ENCODE measurements at places on chromosomes 1 and 21.

GRCh38 chr1:84225646-84226045, 75.9 kb upstream of the SAMD13 start:
- no peak for DNase-seq

GRCh38 chr1:180927841-180928240, 15.1 kb downstream of the KIAA1614 start:
- DNase-seq = no peak

- no peak for DNase-seq
These were observed 2.5 kb downstream of the LBR start for GRCh38 chr1:225425201-225425786.

GRCh38 chr1:186374303-186375151, 526 bp downstream of the TPR start:
- DNase-seq = peak; percentile 58

- DNase-seq = no peak
These were observed 90.9 kb downstream of the SH3GLB1 start for GRCh38 chr1:86795316-86795715.

DNA sequence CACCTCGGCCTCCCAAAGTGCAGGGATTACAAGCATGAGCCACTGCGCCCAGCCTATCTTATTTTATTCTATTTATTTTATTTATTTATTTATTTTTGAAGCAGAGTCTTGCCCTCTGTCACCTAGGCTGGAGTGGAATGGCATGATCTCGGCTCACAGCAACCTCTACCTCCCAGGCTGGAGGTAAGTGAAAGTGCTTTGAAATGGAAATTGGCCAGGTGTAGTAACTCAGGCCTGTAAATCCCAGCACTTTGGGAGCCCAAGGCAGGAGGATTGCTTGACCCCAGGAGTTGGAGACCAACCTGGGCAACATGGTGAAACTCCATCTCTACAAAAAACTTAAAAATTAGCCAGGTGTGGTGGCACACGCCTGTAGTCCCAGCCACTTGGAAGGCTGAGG, 5.1 kb upstream of the DSTYK start:
- no peak for DNase-seq

GRCh38 chr1:111643097-111643496, 23.5 kb downstream of the RAP1A start:
- no peak for DNase-seq

DNA sequence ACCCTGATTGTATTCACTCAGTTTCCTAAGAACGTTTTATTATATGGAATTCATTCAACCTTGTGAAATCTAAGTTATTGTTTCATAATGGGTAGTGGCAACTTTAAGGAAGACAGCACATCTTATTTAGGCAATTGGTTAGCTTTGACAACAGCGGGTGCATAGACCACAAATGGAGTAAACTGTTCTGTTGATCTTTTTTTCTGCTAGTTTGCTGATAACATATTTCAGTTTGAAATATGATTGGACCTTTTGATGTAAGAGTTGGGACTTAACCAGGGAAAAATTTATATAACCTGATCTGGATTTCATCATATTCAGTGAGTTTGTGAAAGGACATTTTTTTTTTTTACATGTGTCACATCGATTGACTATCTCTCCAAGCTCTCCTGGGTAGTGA, 151.7 kb downstream of the HLX start:
- DNase-seq = no peak

GRCh38 chr1:240099329-240099728, 7.6 kb downstream of the FMN2 start:
- DNase-seq = no peak

GRCh38 chr1:73162564-73162963, 880.2 kb upstream of the NEGR1 start:
- DNase-seq = no peak

GRCh38 chr1:84504580-84505492, 1.4 kb upstream of the SPATA1 start:
- peak; percentile 14 for DNase-seq

GRCh38 chr1:90413519-90413918, 303.6 kb downstream of the BARHL2 start:
- DNase-seq = no peak

GRCh38 chr1:207286786-207287468, 34.6 kb upstream of the CD55 start:
- DNase-seq = no peak

DNA sequence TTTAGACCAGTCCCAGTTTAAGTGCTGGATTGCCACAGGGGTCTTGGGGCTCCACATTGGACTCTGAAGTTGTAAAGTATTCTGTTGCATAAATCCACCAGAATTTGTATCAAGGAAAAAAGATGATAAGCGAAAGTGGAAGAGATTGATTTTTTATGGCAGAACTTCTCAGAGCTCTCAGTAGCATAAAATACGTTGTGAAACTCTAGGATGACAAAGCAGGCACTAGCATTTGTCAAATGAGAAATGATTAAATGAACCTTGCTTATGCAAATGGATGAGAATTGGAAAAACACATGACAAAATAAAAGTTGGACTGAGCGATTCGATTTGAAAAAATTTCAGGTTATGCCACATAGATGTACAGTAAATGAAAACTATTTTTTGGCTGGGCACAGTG, 253.8 kb upstream of the RAB4A start:
- no peak for DNase-seq

DNA sequence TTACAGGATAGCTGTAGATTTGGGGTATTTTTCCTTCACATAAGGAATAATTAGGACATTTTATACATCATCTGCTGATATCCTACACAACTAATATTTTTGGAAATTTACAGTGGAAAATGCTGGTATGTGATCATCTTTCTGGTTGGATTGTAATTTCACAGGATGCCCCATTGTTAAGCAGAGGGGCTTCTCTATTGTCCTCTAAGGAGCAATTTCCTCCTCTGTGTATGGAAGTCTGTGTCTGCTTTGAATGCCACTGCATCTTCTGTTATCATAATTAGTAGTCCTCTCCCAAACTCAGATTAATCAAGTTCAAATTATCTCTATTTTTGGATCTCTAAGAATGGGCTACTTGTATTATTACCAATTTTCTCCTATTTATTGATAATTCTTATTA, 988.1 kb upstream of the B3GALT2 start:
- no peak for DNase-seq

DNA sequence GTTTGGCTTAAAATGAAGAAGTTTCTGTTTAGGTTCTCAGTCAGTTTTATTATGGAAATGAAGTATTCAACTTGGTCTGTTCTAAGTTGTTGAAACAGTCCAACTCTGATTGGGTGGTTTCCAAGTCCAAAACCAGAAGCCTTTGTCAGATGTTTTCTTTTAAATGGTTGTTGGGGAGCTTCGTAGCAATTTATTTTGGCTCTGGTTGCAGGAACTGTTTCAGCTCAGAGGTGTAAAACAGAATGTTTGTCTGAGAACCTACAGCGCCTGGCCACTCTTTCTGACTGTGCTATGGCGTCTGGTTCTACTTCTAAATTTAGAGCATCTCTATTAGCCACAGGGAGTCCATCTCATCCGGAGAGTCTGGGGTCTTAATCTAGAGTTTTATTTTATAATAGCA, 582.6 kb upstream of the TMPRSS15 start:
- DNase-seq = no peak

DNA sequence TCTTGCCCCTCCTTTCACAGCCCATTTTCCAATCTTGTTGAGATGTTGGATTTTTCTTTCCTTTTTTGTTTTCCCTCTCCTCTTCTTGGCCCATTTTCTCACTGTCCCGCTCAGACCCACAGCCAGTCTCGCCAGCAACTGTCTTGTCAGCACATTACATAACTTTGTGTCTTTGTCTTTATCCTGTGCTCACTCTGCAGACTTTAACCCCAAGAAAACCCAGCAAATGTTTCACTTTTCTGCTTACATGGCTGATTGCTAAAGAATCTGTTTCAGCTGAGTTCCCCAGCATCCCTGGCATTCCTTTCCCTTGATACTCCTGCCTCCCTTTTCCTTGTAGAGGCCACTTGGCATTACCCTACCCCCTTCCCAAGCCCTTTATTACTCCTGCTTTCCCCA, 74.6 kb downstream of the ZNF648 start:
- DNase-seq = no peak

DNA sequence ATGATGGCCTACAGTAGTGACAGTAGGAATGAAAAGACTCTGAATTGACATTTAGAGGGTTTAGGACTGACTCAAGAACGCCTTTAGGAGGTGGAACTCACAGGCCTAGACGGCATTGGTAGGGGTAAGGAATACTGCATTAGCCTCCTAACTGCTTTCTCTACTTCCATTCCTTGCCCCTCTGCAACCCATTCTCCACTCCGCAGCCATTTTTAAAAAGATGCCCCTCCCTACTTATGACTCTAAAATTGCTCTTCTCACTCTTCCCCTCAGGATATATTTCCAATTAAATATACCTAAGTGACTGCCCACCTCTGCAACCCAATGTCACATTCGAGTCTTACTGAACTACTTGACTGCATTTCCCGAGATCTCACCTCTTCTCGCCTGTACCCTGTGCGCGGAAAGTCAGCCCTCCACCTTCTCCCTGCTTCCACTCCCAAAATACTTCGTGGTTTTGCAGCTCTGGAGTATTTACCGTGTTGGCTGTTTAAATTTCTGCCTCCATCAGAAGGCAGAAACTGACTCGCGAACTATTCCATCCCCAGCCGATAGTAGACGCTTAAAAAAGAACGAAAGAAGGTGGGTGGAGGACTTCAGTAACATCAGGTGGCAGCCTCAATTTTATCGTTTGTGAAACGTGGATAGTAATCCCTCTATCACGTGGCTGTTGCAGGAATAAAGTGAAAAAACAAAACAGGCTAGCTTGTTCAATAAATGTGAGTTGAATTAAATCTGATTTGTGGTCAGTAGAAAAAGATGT, 1.1 kb upstream of the YBX1 start:
- no peak for DNase-seq

DNA sequence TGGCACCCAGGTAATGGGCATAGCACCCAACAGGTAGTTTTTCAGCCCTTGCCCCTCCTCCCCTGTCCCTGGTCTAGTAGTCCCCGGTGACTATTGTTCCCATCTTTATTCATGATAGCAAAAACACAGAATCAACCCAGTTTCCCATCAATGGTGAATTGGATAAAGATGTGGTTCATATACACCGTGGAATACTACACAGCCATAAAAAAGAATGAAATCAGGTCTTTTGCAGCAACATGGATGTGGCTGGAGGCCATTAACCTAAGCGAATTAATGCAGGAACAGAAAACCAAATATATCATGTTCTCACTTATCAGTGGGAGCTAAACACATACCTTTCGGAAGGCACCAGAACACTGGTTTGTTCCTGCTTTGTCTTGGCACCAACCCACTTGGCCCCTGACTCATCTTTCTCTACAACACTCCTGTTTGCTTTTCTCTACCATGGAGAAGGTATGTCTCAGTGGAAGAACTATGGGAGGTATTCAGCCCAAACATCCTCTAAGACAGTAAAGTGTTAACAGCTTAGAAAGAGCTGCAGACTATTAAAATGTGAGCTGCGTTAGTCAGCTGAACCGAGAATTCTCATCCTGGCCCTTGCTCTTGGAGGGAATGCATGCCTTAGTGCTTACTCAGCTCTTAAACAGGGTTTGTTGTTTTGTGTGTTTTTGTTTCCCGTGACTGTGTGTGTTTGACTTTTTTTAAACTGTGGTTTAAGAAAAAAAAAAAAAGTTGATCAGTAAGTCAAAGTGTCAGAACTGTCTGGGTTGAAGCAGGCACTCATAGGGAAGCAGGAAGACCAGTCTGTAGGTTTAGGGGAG, 203.0 kb downstream of the TOMM20 start:
- DNase-seq = no peak

GRCh38 chr1:26582836-26583460, 53.4 kb downstream of the RPS6KA1 start:
- peak; percentile 56 for DNase-seq

- no peak for DNase-seq
These were observed 142.1 kb downstream of the DHRS3 start for GRCh38 chr1:12475947-12476346.

DNA sequence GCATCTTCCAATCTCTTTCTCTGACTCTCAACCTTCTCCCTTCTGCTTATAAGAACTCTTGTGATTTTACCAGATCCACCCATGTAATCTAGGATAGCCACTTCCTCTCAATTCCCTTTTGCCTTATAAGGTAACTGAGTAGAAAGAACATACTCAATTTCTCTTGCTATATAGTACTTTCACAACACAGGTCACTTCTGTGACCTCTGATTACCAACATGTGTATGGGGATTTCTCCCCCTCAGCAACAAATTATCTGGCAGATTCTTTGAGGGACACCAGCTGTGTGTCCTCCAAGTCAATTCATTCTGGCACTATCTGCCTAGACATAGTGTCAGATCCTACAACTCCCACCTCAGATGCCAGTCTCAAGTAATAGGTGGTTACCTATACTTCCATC, 62.5 kb downstream of the IL23R start:
- no peak for DNase-seq

DNA sequence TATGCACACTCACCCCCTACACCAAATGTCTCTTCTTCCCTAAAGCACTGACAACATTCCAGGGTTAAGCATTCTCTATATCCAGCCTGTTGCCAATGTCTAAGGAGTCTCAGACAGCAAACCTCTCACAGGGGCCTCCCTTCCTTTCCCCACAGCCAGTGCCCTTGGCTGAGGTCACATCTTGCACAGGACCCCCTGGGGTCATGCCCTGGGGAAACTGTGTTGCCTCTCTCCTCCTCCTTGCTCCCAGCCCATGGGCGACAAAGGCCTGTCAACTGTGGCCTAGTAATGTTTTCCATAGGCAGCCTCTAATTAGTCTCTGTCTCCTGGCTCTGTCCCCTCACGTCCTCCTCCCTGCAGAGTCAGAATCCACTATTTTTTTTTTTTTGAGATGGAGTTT, 54.6 kb downstream of the NENF start:
- DNase-seq = no peak

GRCh38 chr1:111904478-111905218, 84.8 kb downstream of the KCND3 start:
- DNase-seq = no peak

DNA sequence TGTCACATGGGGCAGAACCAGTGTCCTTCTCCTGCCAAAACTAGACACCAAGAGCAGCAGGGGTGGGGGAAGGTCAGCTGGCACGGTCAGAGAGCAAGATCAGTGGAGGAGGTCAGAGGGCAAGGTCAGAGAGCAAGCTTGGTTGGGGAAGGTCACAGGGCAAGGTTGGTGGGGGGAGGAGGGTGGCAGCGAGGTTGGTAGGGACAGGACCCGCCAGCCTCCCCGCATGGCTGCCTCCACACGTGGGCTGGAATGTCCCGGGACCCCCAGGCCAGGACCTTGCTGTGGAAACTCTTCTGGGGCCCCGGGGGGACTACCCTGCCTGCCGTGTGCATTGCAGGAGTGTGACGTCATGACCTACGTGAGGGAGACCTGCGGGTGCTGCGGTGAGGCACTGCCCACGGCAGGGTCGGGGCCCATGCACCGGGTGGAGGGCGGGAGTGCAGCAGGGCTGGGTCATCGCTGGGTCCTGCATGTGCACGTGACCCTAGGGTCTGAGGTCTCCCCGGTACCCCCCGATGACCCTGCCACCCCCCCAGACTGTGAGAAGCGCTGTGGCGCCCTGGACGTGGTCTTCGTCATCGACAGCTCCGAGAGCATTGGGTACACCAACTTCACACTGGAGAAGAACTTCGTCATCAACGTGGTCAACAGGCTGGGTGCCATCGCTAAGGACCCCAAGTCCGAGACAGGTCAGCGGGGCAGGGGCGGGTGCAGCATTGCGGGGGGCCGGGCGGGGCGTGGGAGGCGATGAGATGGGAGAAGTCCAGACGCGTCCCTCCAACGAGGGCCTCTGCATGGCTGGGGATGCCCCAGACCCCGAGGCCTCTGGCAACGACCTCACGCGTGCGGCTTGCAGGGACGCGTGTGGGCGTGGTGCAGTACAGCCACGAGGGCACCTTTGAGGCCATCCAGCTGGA, 27.3 kb downstream of the COL6A2 start:
- DNase-seq = no peak

GRCh38 chr1:111372336-111372965, 55.1 kb downstream of the OVGP1 start:
- no peak for DNase-seq
